ENCODE measurements at places on chromosomes 3 and 15.

DNA sequence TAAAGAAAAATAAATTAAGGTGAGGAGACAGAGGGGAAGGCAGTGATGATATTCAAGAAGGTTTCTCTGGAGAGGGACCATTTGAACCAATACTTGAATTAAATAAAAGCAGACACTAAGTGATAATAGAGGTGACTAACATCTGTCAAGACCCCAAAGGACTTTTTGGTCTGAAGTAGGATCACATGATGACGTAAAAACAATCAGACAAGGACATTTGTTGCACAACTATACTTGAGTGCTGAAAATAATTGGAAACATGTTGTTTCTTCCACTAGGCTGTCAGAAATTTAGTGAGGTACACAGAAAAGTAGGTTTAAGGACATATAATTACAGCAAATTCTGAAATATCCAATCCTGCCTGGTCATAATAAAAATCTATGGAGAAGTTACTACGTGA, 179.5 kb downstream of the WNT5A start:
- DNase-seq, result no peak

- DNase-seq, result no peak
These were observed 56.5 kb downstream of the STT3B start for GRCh38 chr3:31589228-31589627.

DNA sequence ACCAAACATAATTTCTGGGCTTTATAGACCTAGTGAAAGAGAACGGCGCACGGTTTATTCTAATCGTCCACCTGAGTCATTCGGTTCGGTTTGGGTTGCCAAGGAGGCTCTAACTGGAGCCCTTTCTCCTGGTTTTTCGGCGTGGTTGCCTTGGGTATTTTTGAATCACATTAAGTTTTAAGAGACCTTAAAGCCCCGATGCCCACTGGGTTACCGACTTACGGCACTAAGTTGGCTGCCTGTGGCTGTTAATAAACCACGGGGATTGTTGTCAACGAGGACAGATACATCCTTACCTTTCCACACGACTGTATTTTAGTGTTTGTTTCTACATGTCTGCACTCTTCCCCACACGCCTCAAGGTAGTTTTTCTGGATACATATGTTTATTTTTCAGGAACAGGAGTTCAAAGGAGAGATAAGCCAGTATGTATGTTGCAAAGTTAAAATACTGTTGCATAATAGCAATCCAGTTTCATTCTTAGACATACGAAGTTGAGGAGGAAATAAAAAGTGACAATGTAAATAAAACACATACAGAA, 1.2 kb upstream of the ANP32A start:
- no peak for DNase-seq

GRCh38 chr15:98560338-98560737, 88.0 kb upstream of the IGF1R start:
- DNase-seq, result no peak
